ENCODE measurements at places on chromosomes 7 and 10.

- DNase-seq, result no peak
Observed at GRCh38 chr7:131487217-131487616, 69.2 kb downstream of the PODXL start.

- DNase-seq, result no peak
Observed at GRCh38 chr7:85895835-85896234, 709.0 kb upstream of the SEMA3D start.

DNA sequence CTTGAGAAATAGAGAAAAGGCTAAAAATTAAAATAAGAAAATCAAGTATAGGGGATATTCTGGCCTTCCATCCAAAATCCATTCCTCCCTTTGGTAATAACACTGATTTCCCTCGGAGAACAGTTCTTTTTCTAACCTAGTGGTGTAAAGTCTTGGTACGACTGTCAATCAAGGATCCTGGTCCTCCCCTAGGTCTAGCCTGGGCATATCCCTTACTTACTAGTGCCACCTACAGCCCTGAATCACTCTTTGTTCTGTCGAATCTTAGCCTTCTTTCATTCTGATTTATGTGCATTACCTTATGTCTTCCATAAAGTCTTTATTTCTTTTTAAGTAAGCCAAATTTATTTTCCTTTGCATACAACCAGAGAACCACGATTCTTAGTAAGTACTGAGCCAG, 298.7 kb upstream of the LRRTM3 start:
- DNase-seq, result no peak

DNA sequence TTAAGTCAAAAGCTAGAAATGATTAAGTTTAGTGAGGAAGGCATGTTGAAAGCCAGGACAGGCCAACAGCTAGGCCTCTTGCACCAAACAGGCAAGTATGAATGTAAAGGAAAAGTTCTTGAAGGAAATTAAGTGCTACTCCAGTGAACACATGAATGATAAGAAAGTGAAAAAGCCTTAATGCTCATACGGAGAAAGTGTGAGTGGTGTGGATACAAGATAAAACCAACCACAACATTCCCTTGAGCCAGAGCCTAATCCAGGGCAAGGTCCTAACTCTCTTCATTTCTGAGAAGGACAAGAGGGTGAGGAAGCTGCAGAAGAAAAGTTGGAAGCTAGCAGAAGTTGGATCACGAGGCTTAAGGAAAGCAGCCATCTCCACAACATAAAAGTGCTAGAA, 53.0 kb downstream of the DNAJC1 start:
- DNase-seq, result no peak

DNA sequence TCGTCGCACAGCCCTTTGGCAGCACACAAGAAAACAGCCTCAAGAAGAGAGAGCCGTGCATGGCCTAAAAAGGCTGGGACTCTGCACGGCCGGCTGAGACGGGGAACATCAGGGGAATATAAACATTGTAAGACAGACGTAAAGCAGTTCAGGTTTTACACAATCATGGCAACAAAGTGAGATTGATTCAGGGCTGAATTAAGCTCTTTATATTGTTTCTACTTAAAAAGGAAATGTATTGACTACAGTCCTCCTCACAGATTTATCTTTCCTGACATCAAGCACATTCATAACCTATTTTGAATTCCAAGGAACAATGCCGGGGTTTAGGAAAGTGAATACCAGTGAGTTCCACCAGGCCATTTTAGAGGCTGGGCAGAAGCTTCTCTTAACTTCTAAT, 25.2 kb downstream of the SORBS1 start:
- no peak for DNase-seq

- DNase-seq, result no peak
Observed at GRCh38 chr10:79193694-79194382, 125.1 kb downstream of the ZMIZ1 start.

DNA sequence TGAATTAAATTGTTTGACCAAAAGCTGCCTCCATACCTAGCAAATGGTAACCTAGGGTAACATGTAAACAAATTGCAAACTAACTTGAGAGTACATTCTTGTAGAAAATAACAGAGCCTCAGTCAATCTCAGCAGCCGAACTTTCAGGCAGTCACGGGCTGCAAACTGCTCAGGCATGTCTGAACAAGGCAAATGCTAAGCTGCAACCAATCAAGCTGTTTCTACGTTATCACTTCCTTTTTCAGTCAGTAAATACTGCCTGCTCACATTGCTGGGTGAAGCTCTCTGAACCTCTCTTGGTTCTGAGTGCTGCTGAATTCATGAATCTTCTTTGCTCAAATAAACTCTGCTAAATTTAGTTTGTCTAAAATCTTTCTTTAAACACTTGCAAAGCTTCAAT, 1212.4 kb downstream of the SORCS1 start:
- no peak for DNase-seq

GRCh38 chr7:134623193-134623592, 23.5 kb upstream of the BPGM start:
- DNase-seq, result no peak

DNA sequence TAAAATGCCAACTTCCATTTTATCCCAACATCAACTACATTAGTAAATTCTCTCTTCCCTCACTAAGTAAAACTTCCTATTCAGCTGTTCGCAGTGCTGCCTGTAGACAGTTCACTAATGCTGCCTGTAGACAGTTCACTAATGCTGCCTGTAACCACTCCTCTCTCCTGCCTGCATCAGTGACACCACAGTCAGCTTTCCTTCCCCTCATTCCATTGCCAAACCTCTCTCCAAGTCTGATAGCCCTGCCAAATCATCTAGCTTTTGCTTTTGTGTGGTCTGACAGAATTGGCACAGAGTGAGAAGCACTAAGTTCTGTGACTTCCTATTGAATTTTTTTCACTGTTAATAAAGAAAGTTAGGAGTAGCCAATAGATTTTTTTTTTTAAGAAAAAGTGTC, 43.0 kb upstream of the MACC1 start:
- DNase-seq, result no peak

- DNase-seq, result no peak
Observed at GRCh38 chr10:84184517-84184916, 9.8 kb upstream of the CDHR1 start.

DNA sequence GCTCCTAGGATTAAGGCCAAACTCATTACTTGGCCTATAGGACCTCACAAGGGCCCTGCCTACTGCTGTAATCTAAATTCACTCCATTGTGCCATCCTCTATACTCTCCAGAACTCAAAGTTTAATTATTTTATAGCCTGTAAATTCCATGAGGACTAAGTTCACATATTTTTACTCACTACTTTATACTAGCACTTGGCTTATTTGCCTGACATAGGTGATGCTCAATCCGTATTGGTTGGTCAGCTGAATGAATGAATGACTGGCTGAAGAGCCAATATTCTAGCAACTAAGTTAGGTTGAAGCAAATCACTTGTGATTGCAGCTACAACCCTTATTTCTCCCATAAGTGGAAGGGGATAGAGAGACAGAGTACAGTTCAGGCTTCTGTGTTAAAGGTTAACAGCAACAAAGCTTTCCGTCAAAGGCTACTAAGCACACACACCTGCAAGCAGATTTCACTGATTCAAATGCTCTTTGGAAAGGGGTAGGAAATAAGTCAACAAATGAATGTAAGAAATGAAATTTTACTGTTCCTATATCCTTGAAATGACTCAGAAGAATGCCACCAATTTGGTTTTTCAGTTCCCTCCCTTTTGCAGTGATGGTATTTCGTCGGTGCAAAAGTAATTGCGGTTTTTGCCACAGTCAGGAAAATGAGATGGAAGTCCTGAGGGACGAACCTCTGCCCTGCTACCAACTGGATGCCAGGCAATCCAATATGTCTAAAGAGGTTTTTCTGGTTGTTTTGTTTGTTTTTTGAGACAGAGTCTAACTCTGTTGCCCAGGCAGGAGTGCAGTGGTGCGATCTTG, 120.7 kb downstream of the COL28A1 start:
- no peak for DNase-seq

GRCh38 chr7:66617295-66617694, 11.4 kb upstream of the KCTD7 start:
- no peak for DNase-seq

DNA sequence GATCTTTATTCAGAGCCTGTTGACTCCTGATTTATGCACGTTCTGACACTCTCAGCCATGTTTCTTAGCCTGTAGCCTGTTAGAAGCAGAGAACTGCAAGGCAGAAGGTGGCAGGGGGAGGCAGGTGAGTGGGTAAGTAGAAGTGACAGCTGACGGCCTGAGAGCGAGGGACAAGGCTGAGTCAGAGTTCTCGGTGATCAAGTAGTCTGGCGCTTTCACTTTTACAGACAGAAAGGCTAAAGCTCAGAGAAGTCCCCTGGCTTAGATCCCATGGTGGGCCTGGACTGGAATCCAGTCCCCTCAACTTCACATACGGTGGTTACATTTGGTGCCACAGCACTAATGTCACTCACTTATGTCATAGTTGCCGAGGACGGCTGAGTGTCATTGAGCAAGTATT, 139.0 kb downstream of the TACC2 start:
- no peak for DNase-seq

DNA sequence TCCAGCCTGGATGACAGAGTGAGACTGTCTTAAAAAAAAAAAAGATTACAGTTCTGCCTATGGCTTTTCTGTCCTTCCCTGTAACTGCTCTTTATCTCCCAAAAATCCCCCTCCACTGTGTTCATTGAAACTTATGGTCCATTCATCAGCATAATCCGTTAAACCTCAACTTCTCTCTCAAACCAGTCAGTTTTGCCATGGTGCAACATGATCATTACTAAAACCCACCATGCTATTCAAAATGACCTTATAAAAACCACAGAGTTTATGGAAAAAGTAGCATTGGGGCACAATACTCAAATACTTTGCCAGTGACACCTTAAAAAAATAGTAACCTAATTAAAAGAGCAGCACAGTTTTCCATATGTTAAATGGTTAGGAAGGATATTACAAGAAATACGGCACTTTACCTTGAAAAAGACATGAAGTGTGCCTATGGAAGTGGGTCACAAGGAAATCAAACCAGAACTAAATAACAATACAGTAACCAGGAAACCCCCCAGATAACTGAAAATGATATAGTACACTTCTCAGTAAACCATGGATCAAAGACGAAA, 74.0 kb upstream of the ST8SIA6 start:
- no peak for DNase-seq

DNA sequence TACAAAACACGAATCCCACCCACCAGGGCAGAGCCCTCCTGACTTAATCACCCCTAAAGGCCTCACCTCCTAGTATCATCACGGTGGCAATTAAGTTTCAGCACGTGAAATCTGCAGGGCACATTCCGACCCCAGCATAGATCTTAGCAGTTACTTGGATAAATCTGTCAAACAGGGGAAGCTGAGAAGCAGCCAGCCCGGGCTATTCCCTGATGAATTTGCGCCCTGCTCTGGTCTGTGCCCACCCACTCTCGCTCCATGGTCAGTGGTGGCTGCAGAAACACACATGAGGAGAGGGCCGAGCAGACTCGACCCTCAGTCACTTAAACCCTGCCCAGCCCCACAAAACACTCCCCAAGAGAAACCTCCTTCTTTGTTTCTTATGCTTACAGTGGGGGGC, 28.7 kb downstream of the INSIG1 start:
- DNase-seq, result no peak

Measured in bone marrow (tissue), 2 donors.